ENCODE measurements at places on chromosomes 7 and 10.

GRCh38 chr10:23199768-23200511 is 7.8 kb downstream of the PTF1A start:
- peak; percentile 74 for DNase-seq

DNA sequence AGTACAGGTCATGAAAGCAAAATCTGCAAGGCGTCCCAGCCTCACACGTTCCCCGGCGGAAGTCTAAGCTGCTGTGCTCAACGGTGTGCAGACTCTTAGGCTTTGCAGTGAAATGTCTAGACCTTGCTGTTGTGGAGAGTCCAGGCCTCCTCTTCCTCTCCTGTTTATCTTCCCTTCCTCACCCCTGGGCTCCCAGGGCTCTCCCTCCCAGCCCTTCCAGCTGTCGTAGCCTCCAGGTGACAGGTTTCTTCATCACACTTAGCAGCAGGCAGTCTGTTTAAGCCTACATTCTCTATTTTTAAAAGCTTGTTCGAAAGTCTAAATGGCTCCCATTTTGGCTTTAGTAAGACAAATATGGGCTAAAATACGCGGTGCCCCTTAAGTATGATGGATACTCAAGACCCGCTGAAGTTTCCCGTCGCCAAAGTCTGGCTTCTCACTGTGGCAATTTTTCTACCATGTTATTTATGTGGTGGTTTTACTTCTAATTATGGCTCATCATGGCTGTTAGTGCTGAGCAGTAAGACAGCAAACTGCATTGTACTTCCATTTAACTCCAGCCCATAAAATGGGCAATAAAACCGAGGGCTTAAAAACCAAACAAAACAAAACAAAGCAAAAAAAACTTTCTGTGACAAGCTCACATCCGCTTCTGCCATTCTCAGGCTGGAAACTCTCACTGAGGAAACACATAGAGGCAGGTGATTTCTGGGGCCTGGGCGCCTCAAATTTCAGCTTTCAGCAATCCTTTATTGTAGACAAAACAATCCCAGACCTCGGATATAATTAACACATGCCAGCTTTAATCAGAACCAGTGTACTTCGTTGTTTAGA is 243.2 kb downstream of the SNX10 start:
- peak; percentile 84 for DNase-seq

- peak; percentile 12 for DNase-seq
Measured at GRCh38 chr10:18261063-18261610, 120.9 kb downstream of the CACNB2 start.

GRCh38 chr7:120723465-120724385 is 134.2 kb downstream of the TSPAN12 start:
- DNase-seq, result no peak

DNA sequence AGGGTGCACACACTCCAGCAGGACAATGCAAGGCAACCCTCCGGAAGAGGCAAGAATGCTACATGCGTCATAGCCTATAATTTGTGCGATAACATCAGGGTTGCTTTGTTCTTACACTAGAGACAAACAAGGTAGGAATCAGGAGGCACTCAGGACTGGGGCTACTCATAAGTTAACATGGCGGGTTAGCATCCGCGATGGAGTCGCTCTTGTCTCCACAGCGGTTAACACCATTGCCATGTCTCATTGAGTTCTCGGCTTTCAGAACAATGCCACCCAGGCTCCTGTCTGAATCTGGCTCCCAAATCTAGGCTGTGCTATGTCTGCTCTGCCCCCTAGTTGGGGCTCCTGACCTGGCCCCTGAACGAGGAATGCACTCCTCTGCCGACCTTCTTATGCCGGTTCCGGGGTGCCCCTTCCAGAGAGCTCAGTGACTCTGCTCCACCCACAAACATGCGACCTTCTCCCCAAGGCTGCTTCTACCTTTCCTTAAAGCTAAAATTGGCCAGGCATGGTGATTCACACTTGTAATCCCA is 24.9 kb upstream of the SLF2 start:
- no peak for DNase-seq

- DNase-seq, result peak; percentile 88
Measured at GRCh38 chr10:78565841-78566240, 502.9 kb upstream of the ZMIZ1 start.

GRCh38 chr10:44186150-44186549 is 198.7 kb downstream of the CXCL12 start:
- no peak for DNase-seq

GRCh38 chr7:29940199-29940598 is 49.4 kb downstream of the SCRN1 start:
- DNase-seq, result no peak

DNA sequence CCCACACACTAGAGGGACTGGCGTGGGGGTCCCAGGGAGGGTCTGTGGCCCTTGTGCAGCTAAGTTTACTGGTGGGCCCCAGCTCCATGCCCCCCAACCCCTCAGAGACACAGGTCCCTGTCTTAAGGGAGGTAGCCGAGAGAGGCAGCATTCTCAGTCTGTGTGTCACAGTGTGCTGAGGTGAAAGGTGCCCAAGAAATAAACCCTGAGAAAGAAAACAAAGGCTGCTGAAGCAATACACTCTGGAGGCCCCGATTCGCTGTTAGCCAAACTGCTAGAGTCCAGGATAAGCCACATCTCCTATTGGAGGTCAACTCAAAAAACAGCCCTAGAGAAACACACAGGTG is 28.6 kb upstream of the NDST2 start:
- DNase-seq, result no peak

DNA sequence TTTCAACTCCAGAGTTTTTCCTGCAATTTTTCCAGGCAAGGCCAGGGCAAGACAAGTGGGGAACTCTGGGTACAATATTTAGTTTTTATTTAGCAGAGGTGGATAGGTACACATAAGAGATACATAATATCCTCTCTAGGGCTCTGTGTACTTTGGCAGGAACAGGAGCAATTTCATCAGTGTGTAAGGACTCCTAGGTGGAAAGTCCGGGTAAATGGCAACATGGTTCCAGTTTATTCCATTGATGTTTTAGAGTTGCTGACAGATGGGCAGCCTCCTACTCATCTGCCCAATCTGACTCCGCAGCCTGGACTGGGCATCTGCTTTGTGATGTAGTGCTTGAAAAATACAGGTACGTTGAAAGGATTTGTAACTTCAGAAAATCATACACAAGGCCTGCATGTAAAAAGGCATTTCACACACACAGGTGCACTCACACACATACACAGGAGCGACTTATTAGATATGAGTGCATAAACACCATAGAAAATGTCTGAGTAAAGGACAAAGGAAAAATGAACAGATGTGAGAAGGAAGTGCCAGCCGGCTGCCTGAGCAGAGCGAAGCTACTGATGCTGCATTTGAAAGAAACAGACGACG is 5.7 kb downstream of the PON1 start:
- no peak for DNase-seq

DNA sequence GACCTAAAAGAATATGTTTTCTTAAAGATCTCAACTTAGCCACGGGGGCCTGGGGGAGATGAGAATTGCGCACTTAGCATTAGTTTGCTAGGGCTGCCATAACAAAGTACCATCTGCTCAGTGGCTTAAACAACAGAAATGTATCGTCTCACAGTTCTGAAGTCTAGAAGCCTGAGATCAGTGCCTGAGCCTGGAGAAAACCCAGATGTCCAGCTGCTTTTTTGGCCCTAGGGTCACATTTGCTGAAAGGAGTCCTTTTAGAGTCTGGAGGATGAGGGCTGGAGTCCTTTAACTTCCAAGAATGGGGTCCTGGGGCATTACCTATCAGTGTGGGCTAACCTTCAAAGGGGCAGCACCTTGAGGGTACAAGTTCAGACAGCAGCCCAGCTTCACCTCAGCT is 48.2 kb downstream of the SMURF1 start:
- no peak for DNase-seq

- peak; percentile 43 for DNase-seq
Measured at GRCh38 chr7:10919923-10920322, 53.7 kb upstream of the PHF14 start.

DNA sequence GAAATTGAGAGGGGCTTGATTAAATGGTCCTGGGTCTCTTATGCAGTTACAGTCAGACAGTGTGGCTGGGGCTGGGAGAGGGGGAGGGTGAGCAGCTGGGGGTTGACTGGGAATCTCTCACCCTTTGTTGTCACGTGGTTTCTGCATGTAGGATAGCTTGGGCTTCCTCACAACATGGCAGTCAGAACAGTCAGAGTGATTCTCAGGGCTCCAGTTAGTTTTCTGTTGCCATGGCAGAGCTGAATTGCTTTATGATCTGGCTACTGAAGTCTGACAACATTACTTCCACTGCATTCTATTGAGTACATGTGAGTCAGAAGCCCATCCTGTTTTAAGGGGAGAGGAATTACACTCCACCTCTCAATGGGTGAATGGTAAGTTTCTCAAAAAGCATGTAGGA is 102.7 kb downstream of the WDR11 start:
- DNase-seq, result no peak

DNA sequence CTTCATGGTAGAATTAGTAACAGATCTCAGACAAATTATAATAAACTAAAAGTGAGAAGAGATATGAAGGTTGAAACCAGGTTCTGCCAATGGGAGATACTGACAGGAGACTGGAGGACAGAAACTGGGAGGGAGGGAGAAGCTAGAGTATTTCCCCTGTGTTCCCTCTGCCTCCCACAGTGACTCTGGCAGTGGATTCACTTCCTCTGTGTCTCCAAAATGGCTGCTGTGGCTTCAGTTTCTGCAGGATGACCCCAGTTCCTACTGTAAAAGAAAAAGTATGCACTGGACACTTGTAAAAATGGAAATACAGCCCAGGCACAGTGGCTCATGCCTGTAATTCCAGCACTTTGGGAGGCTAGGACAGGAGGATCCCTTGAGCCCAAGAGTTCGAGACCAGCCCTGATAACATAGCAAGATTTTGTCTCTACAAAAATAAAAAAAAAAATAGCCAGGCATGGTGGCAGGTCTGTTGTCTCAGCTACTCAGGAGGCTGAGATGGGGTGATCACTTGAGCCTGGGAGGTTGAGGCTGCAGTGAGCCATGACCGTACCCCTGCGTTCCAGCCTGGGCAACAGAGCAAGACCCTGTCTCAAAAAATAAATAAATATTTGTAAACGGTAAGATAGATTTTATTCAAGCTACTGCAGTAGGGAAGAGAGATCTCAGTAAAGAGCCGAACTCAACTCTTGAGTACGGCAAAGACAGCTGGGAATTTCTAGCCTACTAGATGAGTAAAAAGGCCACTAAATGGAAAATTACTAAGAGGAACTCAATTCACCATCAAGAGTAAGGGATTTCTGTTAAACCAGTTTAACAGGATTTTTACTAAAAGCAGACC is 156.6 kb upstream of the TRIM24 start:
- DNase-seq, result no peak

DNA sequence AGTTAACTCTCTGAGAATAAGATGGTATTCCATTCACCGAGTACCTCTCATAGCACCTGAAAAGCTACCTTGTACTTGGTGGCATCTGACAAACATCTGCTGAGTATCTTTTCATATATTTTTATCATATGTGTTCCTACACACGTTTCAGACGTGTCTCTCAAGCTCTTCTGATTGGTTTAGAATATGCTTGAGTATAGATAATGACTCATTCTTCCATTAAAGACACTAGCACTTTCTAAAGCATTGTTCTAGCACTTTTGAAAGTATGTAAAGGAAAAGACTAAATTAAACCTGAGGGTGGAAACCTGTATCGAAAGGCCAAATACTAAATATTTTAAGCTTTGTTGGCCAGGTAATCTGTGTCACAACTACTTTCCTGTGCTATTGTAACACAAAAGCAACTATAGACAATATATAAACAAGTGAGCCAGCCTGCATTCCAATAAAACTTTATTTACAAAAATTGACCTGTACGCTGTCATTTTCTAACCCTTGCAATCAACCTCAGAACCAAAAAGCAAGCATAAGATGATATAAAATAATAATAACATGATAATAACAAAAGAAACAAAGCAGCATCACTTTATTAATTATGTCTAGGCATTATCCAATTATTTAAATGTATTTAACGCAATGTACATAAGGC is 95.3 kb downstream of the DGKI start:
- DNase-seq, result no peak

GRCh38 chr7:82676777-82677463 is 233.3 kb upstream of the CACNA2D1 start:
- DNase-seq, result peak; percentile 18

DNA sequence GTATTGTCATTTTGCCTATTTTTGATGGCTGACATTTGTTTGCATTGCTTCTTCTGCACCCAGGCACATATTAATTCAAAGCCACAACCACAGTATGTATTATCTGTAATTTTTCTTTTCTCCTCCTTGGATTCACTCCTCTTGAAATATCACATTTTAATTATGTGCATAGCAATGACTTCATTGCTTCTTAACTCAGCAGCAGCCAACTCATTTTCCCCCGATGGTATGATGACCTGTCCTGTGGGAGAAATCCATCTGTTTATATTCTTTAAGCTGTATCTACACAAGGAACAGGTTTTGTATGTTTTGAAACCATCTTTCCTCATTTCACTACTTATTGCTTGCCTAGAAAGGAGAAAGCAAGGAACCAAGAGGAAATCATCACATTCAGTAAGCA is 588.8 kb downstream of the INHBA start:
- no peak for DNase-seq

- DNase-seq, result peak; percentile 68
Measured at GRCh38 chr7:38311329-38311937, 38.0 kb upstream of the TARP start.

GRCh38 chr7:18505870-18506460 is 10.4 kb downstream of the HDAC9 start:
- DNase-seq, result peak; percentile 48
